Natural killer cell treated with Interleukin-12 subunit alpha and Interleukin-12 subunit beta and Interleukin-15 and Interleukin-18, amount 100 ng/mL, for 72 hours (primary cell): ENCODE measurements at places on chromosomes 1 and 21. TPM values are rescaled to one million over a fixed set of nuclear protein-coding genes. Genes with fewer than 3 reads are reported as not detected.

Gene TEX38
- total RNA-seq: 0.59 TPM

Gene MRPL20
- total RNA-seq: 175 TPM

Gene CAPN2
- total RNA-seq: 29.2 TPM

Gene PPIAL4G
- 0.24 TPM for total RNA-seq

Gene GJA8
- total RNA-seq: not detected

Gene OR2T33
- not detected for total RNA-seq

Gene NTMT2
- total RNA-seq: not detected

Gene GGPS1
- 19.0 TPM for total RNA-seq

Gene HORMAD1
- 0.43 TPM for total RNA-seq

Gene OR2L3
- total RNA-seq: not detected

Gene VSIG8
- total RNA-seq: not detected

DNA sequence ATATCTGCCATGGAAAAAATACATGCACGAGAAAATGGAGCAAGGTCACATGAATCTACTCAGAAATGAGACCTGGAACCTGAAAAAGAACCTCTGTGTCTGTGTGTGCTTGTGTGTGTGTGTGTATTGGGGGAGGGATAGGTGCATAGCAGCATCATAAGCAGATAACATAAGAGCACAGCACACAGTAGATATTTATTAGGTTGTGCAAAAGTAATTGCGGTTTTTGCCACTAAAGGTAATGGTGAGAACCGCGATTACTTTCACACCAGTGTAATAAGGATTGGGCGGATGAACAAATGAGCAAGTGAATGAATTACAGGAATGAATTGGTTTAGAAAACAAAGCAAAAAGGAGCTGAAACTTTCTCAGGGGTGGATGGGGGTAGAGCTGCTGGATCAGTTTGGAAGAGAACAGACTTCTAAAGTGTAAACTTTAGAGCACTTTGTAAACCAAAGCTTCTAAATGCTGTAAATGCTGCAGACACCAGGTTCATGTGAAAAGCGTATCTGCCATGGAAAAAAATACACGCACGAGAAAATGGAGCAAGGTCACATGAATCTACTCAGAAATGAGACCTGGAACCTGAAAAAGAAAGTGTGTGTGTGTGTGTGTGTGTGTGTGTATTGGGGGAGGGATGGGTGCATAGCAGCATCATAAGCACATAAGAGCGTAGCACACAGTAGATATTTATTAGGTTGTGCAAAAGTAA lies 156.9 kb downstream of the TOMM20 start:
- no peak for DNase-seq

DNA sequence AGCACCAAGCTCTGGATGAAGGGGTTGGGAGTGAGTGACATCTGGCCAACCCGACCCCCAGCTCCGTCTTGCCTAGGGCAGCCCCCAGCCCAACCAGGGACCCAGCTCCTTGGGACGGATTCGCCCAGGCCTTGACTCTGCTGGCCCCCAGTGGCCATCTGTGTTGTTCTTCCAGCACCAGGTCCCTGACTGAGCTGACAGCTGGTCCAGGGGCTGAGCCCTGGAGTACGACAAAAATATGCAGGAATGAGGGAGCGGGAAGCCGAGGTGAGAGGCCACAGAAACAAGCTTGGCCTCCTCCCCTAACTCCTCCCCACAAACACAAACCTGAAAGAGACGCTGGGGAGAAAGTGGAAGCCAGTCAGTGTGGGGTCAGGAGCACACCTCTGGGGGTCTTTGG lies 55.0 kb upstream of the PAX7 start:
- DNase-seq: no peak

GRCh38 chr1:228457017-228457395 lies 30.2 kb upstream of the RNF187 start:
- no peak for DNase-seq

DNA sequence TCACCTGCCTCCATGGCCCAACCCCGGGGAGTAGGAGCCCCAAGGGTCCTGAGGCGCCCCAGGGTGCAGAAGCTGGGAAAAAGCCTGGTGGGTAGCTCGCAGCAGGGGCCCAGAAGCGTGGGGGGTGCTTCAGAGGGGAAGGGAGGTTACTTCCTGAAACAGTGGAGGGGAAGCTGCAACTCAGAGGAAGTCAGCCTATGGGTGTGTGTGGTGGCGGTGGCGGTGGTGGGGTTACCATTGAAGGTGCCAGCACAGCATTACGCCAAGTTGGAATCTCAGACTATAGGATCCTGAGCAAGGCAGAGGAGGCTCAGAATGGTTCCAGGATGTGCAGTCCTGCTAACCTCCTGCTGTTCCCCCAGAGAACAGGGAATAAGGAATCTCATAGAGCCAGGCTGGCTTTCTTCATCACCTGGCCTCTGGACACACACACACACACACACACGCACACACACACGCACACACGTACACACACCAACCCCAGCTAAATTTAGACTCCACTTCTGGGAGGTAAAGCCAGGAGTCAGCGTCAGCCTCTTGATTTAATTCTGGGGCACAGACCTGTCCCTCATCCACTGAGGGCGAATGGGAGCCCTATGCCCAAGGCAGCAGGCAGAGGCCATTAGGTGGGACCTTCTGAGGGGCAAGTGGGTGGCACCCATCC lies 1.3 kb downstream of the DENND4B start:
- peak; percentile 90 for DNase-seq

GRCh38 chr1:246034630-246035029 lies 472.4 kb downstream of the SMYD3 start:
- no peak for DNase-seq

- no peak for DNase-seq
Observed at GRCh38 chr1:62796221-62796620, 12.3 kb downstream of the ATG4C start.

DNA sequence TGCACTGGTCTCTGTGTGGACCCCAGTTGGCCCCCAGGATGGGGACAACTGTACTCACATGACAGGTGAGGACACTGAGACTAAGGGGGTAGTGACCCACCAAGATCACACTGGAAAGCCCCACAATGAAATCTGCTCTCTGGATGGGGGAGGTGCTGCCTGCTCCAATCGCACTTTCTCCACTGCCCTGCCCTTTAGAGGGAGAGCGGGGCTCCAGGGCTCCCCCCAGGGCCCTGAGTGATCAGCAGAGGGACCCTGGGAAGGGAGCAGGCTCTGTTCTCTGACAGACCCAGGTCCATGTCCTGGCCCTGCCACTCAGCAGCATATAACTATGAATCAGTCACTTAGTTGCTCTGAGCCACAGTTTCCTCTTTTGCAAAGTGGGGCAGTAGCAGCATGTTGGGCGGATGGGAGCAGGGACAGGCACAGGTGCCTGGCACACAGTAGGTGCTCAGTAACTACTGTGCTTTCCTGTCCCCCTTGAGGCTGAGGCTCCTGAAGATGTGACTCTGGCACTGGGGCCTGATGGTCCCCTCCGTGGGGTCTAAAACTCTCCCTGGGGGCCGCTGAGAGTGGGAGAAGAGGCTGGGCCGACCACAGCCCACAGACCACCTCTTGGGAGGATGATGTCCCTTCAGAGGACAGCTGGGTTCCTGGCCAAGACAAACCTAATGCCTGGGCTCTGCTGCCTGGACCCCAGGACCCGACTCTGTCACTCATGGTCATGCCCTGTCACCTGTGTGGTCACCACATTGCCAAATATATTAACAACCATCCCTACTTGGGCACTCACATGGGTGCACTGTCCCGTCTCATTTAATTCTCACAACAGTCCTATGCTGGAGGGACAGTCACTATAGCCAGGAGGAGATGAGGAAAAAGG lies 222.7 kb downstream of the PTPRU start:
- no peak for DNase-seq

- no peak for DNase-seq
Observed at GRCh38 chr1:16118706-16119105, 37.2 kb downstream of the EPHA2 start.

GRCh38 chr1:8764293-8764937 lies 53.0 kb downstream of the RERE start:
- DNase-seq: no peak
